ENCODE measurements at places on chromosomes 13 and 19. TPM values are rescaled to one million over a fixed set of nuclear protein-coding genes. Genes with fewer than 3 reads are reported as not detected.

Gene CEACAM19
- 0.27 TPM for total RNA-seq

Gene CGB1
- total RNA-seq = not detected

Gene SYNGR4
- 0.52 TPM for total RNA-seq

Gene MIR17HG
- total RNA-seq = 12.9 TPM

Gene KLK1
- total RNA-seq = 1.1 TPM

Gene ARHGAP33
- 49.5 TPM for total RNA-seq
